ENCODE measurements at places on chromosomes 3 and 15.

- DNase-seq, result no peak
Measured at GRCh38 chr3:192183109-192183508, 544.2 kb downstream of the FGF12 start.

DNA sequence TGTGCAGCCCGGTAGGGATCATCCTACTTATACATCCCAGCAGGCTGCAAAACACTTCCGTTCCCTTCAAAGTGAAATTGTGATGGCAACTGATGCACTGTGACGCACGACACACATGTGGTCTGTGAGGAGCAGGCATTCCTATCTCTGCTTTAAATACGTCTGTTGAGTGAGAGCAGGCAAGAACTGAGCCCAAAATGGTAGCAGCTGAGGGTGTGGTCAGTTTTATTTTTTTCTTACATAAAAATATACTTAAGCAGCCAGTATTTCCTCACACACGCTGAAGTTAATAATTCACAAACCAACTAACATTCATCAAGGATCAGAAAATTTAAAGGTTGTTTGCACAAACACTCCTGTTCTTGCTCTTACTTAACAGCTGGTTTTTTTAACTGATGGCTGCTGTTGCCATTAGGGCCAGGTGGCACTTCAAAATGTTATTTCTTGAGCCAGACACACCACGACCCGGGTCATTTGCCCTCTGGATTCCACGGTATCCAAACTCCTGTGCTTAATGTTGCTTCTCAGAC, 23.9 kb downstream of the LRIG1 start:
- no peak for DNase-seq

- DNase-seq, result no peak
Measured at GRCh38 chr3:132786890-132787289, 64.7 kb upstream of the NPHP3 start.

- no peak for DNase-seq
Measured at GRCh38 chr3:196970547-196971093, 2.0 kb upstream of the PIGZ start.

DNA sequence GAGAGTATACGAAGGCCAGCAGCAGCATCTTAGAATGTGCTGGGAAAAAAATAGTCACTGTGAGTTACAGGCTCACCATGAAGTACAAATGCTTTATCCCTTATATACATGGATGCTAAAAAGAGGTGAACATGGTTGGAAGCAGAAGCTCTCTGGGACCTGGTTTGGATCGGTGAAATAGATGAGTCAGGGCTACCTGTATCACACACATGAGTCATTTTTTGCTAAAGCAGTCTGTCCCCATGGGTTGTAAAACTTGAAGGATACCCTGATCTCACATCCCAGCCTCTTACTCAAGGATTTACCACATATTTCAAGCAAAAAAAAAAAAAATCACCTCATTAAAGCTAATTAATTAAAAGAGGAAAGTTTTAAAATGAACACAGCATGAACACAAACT, 6.9 kb upstream of the SERPINI2 start:
- DNase-seq, result no peak

DNA sequence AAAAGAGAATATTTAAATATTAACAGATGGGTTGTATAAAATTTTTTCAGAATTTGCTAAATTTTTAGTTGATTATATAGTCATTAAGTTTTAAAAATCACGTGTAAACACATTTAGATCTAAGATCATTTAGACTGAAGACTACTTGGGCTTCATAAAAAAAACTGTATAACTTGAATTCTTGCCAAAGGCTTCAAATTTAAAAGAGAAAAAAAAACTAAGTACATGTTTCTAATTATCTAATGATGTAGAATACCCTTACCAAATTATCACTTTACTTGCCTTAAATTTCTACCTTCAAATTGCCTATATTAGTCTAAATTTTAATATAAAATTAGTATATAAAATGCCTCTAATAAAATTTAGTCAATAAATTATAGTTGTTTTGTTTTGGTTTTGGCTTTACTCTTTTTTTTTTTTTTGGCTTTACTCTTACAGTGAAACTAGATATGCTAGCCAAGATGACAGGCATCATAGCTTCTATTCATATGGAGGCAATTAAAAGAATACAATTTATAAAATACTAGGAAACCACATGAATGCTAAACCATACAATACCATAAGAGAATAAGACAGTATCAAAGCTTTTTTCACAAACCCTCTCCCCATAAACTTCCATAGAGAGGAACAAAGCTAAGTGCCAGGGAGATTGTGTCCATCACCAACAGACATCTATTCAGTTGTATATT, 183.1 kb upstream of the KCNMB2 start:
- DNase-seq, result no peak

GRCh38 chr15:62344806-62345539, 179.9 kb upstream of the C2CD4B start:
- DNase-seq, result peak; percentile 12

DNA sequence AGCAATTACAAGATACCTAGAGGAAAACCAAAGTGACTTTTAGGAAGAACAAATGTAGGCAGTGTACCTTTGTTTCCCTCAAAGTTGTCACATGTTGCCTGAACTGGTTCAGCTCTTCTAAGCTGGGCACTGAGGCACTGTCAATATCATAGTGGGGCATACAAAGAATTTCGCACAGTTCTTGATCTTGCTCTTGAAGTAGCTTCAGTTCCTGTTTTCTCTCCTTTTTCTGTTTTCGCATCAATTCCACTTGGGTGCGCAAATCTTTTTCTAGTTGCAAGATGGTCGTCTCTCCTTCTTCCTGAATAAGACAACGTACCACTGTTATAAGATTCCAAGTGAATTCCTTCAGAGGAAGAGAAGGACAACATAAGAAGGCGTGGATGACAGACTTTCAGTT, 12.7 kb downstream of the PRC1 start:
- no peak for DNase-seq

DNA sequence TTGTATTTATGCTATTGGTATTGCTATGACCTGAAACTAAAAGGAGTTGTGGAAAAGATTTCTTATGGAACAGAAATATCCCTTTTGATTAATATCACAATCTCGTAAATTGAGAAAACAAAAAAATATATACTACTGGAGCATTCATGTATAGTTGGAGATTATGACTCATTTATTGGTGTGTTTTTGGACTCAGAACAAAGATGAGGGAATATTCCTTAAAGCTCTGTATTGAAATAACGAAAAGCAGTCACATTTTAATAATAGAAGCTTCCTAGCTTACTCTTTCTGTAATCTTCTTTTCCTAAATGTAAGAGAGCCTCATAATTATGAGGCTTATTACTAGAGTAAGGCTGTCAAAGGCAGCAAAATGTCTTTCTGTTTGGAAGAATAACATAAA, 14.3 kb downstream of the CTNNB1 start:
- no peak for DNase-seq

- DNase-seq, result no peak
Measured at GRCh38 chr15:45123397-45123796, 6.3 kb downstream of the DUOXA1 start.

DNA sequence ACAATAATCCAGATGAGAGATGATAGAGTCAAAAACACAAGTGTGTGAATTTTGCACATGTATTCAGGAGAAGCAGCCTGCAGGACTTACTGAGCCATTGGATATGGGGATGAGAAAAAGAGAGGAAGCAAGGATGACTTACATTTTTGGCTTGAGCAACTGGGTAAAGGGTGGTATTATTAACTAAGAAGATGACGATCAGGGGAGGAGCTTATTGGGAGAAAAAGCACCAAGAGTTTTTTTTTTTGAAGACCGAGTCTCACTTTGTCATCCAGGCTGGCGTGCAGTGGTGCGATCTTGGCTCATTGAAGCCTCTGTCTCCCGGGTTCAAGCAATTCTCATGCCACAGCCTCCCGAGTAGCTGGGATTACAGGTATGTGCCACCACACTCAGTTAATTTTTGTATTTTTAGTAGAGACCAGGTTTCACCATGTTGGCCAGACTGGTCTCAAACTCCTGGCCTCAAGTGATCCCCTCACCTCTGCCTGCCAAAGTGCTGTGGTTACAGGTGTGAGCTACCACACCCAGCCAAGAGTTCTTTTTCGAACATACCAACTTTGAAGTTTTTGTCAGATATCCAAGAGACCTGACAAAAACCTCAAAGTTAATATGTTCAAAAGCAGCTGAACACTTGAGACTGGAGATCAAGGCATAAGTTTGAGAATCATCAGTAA, 14.8 kb upstream of the SH3BP5 start:
- no peak for DNase-seq

GRCh38 chr3:136207489-136208115, 11.5 kb upstream of the MSL2 start:
- DNase-seq, result no peak

DNA sequence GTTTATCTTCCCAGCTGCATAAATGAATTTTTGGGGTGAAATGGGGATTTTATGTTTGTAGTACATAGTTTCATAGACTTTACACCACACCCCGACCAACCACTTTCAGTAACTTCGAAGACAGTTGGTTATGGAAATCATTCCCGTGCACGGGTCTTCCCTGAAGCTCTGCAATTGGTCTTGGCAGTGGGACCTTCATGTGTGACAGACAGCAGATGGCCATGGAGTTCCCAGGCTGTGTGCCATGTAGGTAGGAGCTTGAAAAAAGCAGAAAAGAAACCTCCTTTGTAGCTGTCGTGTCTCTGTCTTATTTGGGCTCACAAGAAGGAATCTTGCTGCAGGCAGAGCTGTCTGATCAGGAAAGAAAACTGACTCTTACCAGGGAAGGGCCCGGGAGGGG, 25.9 kb downstream of the EXOG start:
- DNase-seq, result no peak

GRCh38 chr3:47414161-47414564, 33.3 kb downstream of the PTPN23 start:
- DNase-seq, result no peak

- DNase-seq, result no peak
Measured at GRCh38 chr3:52047295-52047960, 8.9 kb downstream of the DUSP7 start.

DNA sequence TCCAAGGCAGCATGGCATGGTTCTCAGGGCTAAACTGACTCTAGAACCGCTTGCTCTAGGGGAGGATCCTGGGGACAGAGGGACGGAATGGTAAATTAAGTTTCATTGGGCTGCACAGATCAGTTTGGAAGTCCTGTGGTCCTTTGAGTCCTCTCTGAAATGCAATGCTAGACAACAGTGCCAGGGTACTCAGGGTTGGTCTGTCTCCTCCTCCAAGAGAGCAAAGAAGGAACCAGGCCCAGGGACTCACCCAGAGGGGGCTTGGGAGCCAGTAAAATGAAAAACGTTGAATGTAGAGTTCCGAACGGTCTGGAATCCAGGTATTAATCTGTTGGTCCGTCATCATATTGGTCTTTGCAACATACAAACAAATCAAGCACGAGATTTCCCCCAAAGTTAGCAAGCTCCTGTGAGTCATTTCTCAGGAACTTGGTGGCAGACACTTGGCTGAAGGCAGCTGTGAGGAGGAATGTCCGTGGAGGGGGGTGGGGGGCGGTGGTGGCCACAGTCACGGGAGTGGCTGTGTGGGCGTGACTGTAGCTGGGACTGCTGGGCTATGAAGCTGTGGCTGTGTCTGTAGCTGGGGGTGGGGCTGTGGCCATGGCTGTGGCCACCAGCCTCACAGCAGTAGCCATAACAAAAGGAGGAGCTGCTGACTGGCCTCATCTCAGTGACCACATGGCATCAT, 361.0 kb downstream of the SHQ1 start:
- DNase-seq, result no peak

DNA sequence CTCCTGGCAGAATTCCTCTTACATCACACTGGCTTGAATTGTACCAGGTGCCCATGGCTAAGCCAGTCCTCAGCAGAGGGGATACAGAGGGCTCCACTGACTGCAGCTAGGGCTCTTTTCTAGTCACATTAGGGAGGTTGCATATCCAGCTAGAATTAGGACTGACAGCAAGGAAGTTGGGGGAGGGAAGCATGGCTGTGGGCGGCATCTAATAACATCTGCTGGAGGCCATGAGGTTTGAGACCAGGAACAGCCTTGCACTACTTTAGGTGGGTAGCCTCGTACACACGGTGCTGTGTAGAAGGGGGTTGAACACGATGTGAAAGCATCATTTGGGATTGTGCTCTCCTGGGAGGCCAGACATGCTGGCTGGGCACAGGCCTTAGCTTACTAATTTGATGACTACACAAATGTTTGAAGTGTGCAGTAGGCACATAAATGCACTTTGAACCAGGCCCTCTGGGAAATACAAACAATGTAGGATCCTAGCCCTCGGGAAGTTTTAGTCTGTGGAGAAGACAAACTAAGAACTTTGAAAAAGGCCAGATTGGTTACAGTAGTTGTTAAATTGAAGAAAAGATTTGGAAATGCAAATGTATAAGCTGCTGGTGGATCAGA, 30.2 kb downstream of the CHCHD6 start:
- DNase-seq, result no peak

DNA sequence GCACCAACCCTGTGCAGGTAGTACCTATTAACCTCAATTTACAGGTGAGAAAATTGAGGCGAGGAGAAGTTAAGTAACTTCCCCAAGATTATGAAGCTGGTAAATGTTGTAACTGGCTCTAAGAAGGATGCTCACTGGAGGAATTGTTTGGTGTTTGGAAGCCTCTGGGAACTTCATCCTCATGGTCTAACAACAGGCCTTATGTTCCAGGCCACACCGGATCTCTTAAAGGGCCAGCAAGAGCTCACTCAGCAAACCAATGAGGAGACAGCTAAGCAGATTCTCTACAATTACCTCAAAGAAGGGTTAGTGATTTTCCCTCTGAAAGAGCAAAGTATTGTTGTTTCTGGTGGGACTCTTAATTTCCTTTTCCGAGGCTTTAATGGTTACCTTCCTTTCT, 63.9 kb downstream of the CGNL1 start:
- no peak for DNase-seq

- no peak for DNase-seq
Measured at GRCh38 chr15:64985366-64986033, 4.2 kb downstream of the SPG21 start.

DNA sequence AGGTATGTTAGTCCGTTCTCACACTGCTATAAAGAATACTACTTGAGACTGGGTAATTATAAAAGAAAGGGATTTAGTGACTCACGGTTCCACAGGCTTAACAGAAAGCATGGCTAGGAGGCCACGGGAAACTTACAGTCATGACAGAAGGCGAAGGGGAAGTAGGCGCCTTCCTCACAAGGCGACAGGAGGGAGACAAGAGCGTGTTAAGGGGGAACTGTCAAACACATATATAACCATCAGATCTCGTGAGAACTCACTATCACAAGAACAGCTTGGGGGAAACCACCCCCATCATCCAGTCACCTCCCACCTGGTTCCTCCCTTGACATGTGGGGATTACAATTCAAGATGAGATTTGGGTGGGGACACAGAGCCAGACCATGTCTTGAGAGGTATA, 30.4 kb downstream of the SPRED1 start:
- DNase-seq, result no peak

DNA sequence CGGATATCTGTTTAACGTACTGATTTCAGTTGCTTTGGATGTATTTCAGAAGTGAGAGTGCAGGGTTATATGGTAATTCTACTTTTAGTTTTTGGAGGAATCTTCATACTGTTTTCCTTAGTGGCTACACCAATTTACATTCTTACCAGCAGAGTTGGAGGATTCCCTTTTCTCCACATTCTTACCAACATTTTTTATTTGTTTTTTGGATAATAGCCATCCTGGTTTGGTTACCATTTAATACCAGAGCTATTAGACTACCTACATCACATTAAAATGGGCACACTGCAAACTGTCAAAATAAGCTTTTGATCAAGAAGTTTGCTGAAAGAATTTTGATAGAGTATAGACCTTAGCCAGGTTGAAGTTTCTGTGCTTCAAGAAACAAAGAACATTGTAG, 217.2 kb upstream of the CFAP20DC start:
- no peak for DNase-seq
